ENCODE measurements at places on chromosomes 5 and 9.

DNA sequence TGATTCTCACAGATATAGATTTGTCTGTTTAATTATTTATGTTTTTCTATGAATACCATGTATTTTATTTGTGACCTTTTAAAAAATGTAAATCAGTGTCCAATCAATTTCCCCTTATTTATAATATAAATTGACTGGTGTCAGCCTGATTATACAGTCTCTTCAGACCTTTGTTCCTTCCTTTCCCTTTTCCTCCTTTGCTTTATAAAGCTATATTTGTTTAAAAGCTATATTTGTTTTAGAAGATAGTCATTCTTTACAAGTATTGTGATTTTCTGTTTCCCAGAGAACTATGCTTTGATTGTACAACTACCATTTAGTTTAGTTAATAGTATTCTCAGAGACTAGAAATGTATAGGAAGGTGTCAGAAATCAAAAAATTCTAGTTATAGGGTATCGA is 90.6 kb downstream of the CNTLN start:
- DNase-seq: no peak

- no peak for DNase-seq
Observed at GRCh38 chr5:81288021-81288433, 13.4 kb upstream of the ZCCHC9 start.

DNA sequence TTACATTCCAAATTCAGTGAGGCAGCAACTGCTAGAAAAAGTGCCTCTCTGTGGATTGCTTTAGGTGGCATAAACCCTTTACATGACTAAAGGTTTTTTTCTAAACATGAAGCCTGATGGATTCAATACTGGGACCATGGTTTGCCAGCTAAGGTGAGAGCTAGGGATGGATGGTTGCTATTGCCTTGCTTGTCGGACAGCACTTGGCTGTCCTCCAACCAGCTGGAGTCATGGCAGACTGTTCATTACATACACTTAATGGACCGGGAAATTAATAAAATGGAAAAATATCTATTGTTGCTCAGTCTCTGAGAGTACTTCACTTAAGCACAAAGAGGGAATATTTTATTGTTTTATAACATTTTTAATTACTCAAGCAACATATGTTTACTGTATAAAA is 116.9 kb upstream of the TRPC7 start:
- DNase-seq: no peak

GRCh38 chr9:129822898-129823541 is 916 bp downstream of the TOR1A start:
- DNase-seq: peak; percentile 8

DNA sequence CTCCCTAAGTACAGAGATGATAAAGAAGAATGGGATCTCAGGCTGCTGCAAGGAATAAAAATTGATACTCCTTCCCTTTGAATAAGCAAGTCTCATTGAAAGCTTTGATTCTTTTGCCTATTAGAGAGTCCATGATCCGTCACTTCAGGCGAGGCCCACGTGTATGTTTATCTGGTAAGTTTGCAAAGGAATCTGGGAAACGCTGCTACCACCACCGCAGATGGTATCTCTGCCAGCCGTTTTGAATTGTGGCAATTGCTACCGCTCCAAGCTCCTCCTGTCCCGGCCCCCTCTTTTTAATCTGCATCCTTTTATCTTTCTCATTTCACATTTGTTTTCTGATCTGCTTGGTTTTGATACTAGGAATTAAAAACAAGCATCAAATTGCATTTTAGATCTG is 42.9 kb upstream of the GRIA1 start:
- no peak for DNase-seq

DNA sequence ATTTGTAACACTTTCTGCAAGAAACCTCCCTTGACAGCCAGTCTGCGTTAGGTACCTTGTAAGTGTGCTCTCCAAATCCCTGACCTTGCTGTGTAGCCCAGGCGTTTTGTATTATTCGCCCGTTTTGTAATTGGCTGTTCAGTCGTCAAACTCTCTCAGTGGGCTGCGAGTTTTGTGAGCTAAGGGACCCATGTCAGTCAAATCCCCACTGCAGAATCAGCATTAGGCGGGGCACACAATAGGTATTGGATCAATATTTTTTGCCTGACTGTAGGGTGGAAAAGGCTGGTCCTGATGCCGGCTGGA is 665 bp downstream of the DNAJC18 start:
- no peak for DNase-seq

DNA sequence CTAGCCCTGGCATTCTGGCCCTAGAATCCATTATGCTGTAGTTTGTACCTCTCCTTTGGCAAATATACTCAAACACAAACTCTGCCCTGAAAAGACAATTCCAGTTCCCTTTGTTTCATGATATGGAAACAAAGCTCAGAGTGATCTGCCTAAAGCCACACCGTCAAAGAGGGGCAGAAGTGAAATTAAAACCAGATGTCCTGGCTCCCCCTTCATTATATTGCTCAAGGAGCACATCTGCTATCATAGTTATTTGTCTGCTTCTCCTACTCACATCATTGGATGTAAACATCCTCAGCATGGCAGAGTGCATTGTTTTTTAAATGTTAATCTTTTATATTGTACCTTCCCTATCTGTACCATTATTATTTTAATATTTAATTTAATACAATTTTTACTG is 266.7 kb upstream of the SMARCA2 start:
- no peak for DNase-seq

DNA sequence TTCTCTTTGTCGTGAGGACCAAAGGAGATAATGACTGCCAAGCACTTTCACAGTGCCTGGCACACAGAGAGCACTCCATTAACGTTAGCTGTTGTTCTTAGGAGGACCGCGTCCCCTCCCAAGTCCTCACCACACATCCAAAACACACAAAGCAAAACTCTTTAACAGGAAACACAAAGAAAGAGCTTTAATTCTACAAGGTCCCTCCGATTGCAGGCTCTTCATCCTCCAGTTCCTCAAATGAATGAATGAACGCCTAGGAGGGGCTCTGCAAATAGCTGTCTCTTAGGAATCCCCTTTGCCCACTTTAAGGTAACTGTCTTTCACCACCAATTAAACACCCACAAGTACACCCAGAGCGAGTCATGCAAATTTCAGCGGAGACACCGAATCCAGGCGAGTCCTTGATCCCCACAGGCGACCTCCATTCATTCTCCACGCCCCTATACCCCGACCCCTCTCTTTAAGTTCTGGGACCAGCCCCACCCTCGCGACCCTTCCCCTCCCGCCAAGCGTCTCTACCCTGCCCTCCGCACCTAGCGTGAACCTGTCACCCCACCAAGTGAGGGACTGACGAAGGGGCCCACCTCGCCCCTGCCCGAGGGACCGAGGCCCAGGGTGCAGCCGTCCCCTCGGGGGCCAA is 644 bp downstream of the TSC1 start:
- DNase-seq: no peak

- DNase-seq: no peak
Observed at GRCh38 chr5:5239191-5239590, 99.1 kb downstream of the ADAMTS16 start.

- no peak for DNase-seq
Observed at GRCh38 chr9:116549061-116549664, 137.9 kb upstream of the TRIM32 start.

DNA sequence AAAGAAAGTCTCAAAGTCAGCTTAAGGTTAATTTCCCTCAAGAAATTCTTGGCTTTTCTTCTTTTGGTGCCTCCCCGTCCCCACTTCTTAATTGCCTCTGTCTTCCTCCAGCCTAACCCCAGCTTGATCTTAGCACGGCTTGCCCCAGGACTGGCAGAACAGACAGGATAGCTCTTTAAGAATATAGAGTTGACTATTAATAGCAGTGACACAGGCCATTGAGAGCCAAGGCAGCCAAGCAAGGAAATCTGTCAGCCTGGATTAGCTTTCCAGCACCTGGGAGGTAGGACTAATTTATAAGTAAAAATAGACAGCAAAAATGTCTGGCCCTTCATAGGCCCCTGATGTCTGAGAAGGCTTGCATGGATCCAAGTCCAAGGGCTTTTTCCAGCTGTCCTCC is 384.6 kb upstream of the SLC30A5 start:
- no peak for DNase-seq

DNA sequence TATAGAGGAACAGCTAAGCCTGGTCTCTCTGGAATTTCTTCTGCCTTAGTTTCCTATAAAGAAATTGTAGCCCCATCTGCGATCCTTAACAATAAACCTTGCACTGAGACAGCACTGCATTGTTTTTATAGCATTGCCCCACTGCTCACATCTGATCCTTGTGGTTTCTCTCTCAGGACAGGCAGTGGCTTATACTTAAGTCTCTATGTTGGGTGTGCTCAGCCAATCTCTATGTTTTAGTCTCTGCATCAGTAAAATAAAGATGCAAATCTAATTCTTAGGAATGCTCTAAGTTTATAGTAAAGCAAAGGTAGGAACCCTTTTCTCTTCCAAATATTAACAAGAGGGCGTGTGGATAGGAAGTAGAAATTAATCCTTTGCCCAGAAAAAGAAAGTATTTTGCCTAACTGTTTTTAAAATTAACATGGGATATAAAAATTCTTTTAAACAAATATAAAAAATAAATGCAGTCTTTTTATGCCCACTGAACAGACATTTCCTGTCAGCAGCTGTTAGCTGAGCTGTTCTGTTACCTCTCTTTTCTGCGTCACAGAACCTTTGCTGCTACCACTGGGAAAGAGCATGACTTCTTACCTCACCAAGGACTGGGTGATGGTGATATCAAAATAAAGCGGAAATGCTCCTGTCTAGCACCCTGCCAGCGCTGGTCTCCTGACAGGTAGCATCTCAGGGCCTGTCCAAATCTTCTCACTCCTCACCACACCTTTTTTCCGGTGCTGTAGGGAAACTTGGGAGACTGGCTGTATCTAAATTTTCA is 29.5 kb downstream of the MRPS27 start:
- DNase-seq: no peak

DNA sequence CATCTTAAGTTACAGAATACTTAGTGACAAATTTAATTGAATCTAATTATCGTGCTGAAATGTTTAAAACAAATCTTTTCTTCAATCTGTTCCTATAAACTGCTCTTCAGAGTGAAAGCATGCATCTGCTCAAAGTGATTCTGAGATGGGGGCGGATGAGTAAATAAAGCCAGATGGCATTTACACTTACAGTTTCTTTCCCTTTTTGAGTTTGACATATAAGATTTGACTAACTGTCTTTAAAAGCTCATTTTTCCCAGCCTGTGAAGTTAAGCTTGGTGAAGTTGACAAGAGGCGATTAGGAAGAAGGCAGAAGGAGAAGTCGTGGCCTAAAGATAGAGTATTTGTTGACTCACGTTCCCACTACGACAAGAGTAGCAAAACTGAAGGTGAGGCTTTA is 137.4 kb downstream of the LPAR1 start:
- no peak for DNase-seq

DNA sequence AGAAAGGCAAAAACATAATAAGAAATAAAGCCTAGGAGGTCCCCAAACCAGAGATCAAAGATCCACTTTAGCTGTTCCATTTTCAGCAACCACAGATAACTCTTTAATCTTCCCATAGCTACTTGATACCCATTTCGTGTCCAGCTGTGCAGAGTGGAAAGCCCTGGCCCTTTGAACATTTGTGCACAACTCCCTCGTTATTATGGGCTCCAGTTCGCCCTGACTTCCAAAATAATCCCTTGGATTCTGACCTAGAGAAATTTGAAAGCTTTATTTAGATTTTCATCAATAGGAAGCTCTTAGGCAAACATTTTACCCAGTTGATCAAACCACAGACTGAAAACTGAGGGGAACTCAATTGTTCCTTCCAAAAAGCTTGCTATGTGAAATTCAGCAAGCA is 4.8 kb downstream of the MYOT start:
- DNase-seq: no peak

DNA sequence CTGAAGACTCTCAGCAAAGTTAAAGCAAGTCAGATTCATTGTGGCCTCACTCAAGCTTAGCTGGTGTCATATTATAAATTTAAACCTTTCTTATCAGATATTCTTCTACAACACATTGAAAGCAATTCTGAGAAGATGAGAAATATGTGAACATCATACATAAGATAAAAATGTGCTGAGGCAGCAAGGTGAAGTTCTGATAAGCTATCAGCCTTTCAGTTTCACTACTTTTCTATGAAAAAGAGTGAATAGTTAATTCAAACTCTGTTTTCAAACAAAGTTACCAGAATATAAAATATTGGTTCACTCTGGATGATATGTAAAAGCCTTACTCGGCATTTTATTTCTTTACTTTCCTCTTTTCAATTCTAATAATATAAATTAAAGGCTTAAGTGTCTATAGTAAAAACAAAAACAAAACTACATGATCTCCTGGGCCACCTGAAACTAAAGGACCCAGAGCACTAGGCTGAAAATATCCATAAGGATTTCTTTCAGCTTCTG is 824.4 kb downstream of the MTRR start:
- DNase-seq: no peak

DNA sequence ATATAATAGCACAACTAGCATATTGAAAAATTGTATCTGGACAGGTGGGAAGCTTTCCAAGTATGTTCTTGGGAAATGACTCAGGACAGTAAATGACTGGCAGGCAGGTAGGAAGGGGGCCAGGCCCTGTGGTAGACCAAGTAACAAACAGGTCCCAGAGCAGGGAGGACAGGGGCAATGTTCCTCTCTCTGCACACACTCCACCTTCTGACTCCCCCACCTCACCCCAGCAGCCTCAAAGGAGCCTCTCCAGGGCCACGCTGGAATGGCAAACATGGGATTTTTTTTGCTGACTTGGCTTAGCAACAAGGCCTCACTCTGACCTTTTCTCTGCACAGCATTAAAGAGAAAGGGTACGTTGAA is 31.1 kb upstream of the IQGAP2 start:
- DNase-seq: no peak

DNA sequence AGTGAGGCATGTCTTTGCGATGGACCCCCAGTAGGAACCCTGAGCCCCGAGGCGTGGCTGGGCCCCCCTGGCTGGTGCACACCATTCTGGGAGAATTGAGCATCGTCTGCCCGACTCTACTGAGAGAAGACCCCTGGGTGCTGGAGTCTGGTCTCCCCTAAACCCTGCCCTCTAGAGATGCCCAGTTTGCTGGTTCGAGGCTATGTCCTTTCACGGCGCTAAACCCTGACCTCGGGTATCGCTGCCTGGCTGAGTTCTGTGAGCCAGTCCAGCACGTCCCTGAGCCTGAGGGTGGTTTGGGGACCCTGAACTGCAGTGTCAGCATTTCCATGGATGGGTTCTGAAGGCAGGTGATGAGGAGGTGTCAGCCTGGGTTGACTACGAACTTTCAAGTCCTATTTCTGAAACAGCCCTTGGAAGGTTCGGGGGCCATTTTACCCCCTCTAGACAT is 128.8 kb downstream of the RXRA start:
- DNase-seq: no peak

GRCh38 chr5:18397891-18398290 is 763.6 kb downstream of the TAF11L14 start:
- DNase-seq: no peak

- no peak for DNase-seq
Observed at GRCh38 chr5:112417931-112418658, 982 bp downstream of the EPB41L4A start.

GRCh38 chr5:130529511-130530485 is 625.5 kb downstream of the CHSY3 start:
- DNase-seq: no peak

Measured in T-helper 9 cell (primary cell).